ENCODE measurements at places on chromosomes 13 and 19.

DNA sequence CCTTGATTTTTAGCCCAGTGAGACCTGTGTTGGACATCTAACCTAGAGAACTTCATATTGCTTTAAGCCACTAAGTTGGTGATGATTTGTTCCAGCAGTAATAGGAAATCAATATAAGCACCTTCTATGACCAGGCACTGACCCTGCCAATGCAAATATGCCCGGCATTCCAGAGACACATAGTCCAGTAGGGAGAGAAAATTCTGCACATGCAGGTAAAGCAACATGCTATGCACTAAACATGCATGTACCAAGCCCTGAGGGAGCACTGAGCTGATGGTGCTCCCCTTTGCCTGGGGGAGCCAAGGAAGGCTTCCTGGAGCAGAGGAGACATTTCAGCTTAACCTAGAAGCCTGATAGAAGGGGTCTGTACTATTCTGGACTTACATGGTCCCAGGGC, 40.4 kb upstream of the C13orf42 start:
- no peak for DNase-seq

- peak; percentile 27 for DNase-seq
These were observed 720 bp downstream of the FARP1 start for GRCh38 chr13:98143601-98144026.

DNA sequence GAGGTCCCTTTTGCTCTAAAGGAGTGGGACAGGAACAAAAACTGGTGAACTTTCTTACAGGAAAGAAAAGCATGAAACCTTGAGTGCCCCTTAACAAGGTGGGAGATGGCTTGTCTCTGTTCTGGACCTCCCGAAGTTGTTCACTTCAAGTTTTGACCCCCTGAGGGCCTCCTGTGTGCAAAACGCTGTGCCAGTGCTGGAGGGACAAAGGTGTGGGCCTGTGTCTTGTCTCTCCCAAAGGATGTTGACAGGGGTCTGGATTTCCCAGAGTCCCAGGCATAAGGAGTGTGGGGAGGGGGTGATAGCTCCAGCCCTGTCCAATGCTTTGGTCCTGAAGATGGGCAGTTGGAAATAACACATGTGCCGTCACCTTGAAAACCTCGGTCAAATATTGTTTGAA, 6.5 kb downstream of the ZNF536 start:
- no peak for DNase-seq

DNA sequence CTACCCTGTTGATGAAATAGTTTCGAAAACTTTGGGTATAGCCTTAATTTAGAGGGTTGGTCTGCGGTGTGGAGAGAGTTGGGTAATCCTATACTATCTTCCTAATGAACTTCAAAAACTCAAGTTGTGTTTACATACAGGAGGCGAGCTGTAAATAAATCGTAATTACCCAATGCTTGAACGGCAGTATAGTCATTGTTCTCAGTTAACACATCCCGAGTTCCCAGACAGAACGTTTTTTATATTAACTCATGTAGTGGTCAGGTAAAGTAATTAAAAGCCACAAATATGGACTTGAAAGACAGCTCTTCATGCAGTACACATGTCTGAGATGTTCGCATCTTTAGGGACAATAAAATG, 1.5 kb downstream of the PDS5B start:
- no peak for DNase-seq

DNA sequence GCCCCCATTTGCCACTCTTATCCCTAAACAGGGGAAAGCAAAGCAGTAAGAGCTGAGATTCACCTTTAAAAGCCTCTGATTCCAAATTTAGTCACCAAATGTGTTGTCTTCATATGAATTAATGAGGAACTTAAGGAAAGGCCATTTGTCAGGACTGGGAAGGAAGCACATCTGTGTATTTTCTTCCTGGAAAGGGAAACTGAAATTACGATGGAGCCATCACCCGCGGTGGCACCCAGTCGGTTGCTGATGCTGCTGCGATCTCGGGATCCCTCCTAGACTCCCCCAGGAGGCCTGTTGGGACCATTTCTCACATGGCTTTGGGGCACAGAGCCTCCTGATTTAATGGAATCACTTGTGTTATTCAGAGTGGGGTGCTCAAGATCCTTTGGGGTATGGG, 7.4 kb upstream of the IL4I1 start:
- DNase-seq = no peak

DNA sequence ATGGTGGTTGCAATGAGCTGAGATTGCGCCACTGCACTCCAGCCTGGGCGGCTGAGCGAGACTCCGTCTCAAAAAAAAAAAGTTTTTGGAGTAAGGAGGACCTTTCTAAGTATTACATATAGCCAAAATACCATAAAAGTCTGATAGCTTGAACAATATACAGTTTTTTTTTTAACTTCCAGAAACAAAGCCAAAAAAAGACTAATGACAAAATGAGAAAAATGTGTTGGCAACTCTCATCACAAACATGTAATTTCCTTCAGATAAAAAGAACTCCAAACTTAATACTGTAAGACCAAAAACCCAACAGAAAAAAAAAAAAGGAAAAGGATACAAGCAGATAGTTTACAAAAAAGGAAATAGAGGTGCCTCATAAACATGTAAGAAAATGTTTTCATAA, 68.2 kb upstream of the MED4 start:
- no peak for DNase-seq

GRCh38 chr13:47094734-47095434, 198.0 kb upstream of the HTR2A start:
- no peak for DNase-seq

DNA sequence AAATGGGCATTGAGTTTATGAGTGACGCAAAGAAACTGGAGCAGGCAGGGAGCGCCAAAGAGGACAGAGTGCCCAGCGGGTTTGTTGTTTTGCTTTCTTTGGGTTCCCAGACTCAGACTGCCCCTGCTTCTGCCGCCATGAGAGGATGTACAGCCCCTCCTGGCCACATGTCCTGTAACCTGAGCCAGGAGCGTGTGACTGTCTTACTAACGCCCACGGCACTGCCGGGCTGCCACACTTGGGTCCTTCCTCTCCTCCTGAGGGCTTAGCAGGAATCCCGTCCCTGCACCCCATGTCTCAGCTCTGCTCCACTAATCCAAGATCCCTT, 80.5 kb downstream of the GPR12 start:
- DNase-seq = no peak

GRCh38 chr13:26307701-26308100, 53.8 kb downstream of the CDK8 start:
- DNase-seq = no peak

- DNase-seq = no peak
These were observed 855.7 kb downstream of the SLITRK5 start for GRCh38 chr13:88526853-88527215.

GRCh38 chr19:30448386-30449077, 76.3 kb downstream of the ZNF536 start:
- DNase-seq = no peak

DNA sequence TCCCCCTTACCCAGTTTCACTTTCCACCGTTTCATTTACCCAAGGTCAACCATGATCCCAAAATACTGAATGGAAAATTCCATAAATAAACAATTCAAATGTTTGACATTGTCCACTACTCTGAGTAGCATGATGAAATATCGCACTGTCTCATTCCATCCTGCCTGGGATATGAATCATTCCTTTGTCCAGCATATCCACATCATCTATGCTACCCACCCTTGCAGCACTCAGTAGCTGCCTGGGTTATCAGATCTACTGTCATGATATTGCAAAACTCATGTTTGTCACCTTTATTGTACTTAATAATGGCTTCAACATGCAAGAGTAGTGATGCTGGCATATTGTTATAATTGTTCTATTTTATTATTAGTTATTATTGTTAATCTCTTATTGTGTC, 263.9 kb upstream of the NBEA start:
- DNase-seq = no peak

DNA sequence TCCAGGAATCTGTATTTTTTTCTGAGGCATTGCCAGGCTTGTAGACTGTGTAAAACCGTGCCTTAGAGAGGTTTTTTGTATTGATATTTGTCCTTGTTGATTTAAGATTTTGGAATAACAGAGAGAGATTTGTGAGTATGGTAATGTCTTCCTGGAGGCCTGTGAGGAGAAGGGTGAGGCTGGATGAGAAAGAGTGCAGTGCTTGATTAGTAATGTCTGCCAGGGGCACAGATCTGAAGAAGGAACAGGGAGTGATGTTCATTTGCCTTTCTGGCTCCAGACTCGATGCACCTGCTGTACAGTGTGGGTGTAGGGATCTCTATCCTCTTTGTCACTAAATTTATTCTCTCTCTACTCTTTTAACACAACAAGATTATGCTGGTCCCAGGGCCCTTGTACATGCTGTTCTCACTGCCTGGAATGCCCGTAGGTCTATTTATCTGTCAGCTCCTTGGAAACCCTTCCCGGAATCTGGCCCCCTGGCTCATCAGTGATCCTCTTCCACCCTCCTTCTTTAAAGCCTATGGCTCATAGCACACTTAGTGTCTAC, 4.2 kb downstream of the FIZ1 start:
- DNase-seq = no peak

DNA sequence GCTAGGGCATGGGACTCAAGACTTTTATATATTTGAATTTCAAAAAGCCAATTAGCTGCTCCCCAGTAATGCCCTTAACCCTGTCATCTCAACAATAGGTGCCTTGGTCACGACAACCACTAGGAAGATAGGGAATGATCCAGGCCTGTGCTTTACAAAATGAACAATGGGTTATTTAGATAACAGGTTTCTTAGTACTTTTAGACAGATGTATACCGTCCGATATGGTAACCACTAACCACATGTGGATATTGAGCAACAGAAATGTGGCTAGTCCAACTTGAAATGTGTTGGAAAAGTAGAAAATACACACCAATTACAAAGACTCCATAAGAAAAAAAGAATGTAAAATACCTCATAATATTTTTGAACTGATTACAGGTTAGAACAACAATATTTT, 201.2 kb downstream of the LHFPL6 start:
- no peak for DNase-seq

GRCh38 chr13:80906860-80907259, 565.9 kb upstream of the SPRY2 start:
- DNase-seq = no peak

- DNase-seq = no peak
These were observed 12.3 kb upstream of the GGACT start for GRCh38 chr13:100600915-100601314.

GRCh38 chr19:6720369-6721137, at the start of gene C3:
Gene C3, minus strand, starts transcription at chr19:6720650. Its CDS starts 61 bp downstream, at chr19:6720589.
- DNase-seq = no peak

GRCh38 chr13:66425741-66426140, 804.4 kb downstream of the PCDH9 start:
- no peak for DNase-seq

DNA sequence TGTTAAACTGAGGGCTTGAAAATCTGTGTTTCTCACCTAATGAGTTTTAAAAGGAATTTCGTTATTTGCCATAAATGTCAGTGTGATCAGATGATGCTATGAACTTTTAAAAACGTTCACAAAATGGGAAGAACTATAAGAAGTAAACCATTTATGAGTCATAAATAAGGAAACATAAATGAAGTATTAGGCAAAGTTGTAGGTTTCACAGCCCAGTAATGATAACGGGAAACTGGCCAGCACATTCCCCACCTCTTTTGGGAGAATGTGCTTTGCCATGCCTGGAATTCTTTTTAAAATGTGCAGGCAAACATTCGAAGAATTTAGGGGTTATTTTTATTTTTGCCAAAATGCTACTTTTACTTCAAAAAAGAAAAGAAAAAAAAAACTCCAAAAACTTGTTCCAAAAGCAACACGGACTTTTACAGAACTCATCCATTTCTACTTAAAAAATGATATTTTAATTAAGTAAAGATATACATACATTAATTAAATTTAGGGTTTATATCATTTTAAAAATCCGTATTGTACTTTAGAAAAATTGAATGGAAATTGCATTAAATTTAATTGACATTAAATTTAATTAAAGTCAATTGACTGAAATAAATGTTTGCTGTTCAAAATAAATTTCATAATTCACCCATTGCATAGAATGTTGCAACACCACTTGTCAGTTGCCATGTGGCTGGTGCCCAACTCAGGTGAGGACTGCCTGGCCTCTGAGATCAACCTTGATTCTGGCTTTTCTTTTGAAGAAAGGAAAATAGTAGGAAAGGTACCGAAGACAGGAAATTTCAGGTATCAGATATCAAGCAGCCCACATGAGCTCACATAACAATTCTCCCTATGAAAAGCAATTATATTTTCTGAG, 1198.5 kb downstream of the EFNB2 start:
- no peak for DNase-seq

DNA sequence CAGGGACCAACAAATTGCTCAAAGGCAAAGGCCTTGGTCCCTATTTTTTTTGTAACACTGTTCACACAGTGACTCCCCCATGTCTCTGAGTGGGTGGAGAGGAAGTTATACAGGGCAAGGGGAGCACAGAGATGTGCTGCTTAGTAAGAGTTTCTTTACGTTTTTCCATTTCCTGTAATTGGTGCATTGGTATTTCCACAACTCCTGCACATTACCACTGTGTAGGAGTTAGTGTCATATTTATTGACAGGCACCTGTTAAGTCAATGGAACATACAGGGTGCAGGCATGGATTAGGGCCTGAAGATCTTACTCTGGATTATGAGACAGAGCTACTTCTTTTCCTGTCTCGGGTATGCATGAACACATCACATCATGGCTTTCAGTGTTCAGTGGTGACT, 45.2 kb downstream of the SOX21 start:
- DNase-seq = no peak

GRCh38 chr19:11736696-11737095, 2.0 kb downstream of the ZNF823 start:
- no peak for DNase-seq

DNA sequence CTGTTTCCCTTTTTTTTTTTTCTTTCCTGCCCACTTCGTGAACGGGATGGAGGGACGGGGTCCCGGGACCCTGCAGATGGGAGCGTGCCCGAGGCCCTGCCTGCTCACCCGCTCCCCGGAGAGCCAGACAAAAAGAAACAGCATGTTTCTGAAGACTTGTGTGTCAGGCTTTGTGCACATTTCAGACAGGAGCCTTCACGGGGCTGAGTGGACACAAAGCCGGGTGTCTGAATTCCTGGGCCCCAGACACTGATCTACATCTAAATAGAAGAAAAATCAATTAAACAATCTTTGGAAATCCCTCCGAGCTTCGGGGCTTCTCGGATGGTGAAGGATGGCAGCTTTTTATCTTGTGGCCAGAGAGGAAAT, 4.2 kb downstream of the PGPEP1 start:
- no peak for DNase-seq

GRCh38 chr13:55660851-55661250, 1479.9 kb upstream of the PRR20A start:
- no peak for DNase-seq

DNA sequence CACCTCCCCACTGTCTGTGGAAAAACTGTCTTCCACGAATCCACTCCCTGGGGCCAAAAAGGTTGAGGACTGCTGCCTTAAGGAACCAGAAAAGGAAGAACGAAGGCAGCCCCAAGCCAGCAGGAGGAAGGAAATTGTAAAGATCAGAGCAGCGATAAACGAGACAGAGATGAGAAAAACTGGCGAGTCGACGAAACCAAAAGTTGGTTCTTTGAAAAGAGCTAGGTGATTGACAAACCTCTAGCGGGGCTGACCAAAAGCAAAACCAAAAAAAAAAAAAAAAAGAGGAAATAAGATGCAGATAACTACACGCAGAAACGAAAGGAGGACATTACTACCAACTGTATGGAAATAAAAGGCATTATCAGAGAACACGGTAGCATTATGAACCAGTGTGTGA, 76.9 kb downstream of the GADD45B start:
- no peak for DNase-seq

Measured in 8988T (cell line).